ENCODE measurements at places on chromosomes 4 and X. TPM values are rescaled to one million over a fixed set of nuclear protein-coding genes. Genes with fewer than 3 reads are reported as not detected.

WDR44 gene
- 6.3 TPM for total RNA-seq

TCEAL6 gene
- not detected for total RNA-seq

PPP2R2C gene
- total RNA-seq = 0.34 TPM

ANXA3 gene
- total RNA-seq = 1.6 TPM

ASMT gene
- total RNA-seq = not detected

MAP7D2 gene
- total RNA-seq = not detected

NUDT11 gene
- 10.4 TPM for total RNA-seq

Data from bronchial smooth muscle cell (primary cell).